ENCODE measurements at places on chromosomes 12 and 14.

DNA sequence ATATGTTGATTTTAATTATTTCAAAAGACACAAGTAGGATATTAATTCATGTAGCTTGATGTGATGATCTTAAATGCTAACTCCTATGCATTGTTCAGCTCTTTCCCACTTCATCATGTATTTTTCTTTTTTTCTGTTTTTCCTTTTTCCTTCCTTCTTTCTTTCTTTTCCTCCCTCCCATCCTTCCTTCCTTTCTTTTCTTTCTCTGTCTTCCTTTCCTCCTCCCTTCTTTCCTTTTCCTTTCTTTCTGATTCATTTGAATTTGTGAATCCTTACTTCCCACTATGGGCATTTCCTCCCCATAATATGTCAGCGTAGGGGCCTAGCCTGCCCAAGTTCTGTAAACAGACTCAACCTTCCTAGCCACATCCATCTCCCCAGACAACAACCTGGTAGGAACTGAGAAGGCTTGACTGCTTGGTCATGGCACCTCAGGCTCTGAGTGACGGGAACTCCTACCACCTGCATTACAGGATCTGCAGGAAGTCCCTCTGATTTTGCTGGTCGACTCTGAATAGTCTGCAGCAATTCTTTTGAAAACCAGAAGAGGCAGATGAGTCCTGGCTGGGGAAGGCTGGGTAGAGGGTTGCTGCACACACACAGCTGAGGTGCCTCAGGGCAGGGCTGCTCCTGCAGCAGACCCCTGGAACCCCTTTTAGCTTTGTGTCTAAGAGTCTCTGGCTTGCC, 33.4 kb upstream of the BHLHE41 start:
- no peak for DNase-seq

- DNase-seq, result no peak
Observed at GRCh38 chr14:50812180-50812579, 18.8 kb downstream of the NIN start.

DNA sequence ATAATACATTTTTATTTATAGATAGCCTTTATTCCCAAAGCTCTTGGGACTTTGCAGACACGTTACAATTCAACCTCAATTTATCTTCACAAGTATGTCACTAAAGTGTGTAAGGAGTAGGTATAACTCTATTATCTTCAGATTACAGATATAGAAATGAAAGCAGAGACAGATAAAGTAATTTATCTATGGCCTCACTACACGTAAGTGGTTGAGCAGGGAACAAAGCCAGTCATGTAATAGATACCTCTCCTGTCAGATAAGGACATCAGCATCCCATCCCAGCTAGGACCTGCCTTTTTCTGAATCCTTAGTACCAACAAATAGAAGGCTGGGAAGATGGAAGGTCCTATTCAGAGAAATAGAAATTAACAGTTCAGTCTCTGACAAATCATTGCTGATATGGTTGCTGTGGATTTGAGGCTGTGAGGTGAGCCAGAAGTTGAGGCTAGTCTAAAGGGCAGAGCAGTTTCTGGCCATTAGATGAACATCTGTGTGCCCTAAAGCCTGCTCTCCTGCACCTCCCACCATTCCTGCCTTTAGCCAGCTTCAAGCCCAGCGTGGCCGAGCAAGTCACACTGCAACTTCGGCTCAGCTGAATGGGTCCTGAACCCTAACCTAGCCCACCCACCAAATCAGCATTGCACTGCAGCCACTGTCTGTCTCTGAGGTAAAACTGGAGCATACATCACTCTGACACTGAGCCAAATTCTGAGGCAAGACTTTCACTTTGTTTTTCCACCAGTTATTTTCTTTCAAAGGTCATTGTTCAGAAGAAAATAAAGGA, 71.1 kb upstream of the PLEKHA5 start:
- DNase-seq, result no peak

DNA sequence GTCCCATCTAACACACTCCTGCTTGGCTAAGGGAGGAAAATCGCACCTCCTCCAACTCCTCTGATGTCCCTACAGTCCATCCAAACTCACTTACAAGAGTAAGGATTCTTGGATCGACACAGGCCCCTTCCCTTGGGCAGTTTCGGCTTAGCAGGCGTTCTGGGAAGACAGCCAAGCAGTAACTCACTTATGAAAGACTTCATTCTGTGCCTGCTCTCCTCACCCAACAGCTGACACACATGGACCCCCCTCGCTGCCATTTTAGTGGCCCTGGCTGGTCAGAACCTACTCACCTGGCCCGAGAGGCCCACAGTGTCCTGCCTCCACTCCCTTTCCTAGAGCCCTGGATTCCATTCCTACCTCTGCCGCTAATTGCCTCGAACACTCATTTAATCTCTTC, 52.3 kb upstream of the BCL2L14 start:
- DNase-seq, result no peak

- DNase-seq, result no peak
Observed at GRCh38 chr14:57961786-57962060, 95.8 kb upstream of the SLC35F4 start.

DNA sequence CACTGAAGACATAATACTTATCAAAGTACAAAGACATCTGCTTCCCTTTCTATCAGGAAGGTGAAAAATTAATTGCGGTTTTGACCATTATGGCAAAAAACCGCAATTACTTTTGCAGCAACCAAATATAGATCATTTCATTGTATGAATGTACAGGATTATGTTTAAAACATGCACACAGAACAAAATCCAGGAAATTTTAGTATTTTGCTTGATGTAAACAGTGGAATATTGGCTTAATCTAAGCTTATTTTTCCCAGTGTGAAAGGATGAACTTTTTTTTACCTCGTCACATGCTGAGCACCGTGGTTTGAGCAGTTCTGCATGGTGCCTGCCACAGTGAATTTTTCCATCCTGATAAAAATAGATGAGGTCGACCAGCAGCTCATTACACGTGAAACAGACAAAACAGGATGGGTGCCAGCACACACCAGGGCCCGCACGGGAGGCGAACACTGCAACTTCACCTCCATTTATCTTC, 121.2 kb downstream of the PRICKLE1 start:
- no peak for DNase-seq

- no peak for DNase-seq
Observed at GRCh38 chr14:53020193-53020932, 69.5 kb upstream of the FERMT2 start.

- no peak for DNase-seq
Observed at GRCh38 chr12:130948751-130949150, 5.0 kb upstream of the ADGRD1 start.

- no peak for DNase-seq
Observed at GRCh38 chr14:103931422-103931821, 3.2 kb downstream of the TDRD9 start.

DNA sequence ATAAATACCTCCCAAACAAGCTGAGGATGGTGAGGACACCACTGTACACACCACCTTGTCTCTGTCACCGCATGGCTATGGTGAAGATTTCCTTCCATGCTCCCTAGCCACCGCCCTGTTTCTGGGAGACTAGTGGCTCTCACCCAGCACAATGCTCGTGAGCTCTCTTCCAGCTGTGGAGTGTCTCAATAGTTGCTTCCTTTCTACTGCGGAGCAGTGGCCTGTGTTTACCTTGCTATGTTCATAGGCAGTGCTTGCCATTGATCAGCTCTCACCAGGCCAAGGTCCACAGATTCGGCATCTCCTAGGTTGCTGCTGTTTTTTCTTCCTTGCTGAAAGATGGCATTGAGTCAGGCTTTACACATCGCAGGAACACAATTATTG, 313.6 kb upstream of the RTL1 start:
- DNase-seq, result no peak

GRCh38 chr12:25364529-25365339, 114.0 kb upstream of the KRAS start:
- DNase-seq, result no peak

GRCh38 chr14:43232261-43232660, 1274.8 kb downstream of the FSCB start:
- DNase-seq, result no peak

GRCh38 chr12:123005081-123005626, 24.7 kb downstream of the ARL6IP4 start:
- DNase-seq, result no peak

- no peak for DNase-seq
Observed at GRCh38 chr12:1003600-1004271, 12.7 kb downstream of the ERC1 start.

DNA sequence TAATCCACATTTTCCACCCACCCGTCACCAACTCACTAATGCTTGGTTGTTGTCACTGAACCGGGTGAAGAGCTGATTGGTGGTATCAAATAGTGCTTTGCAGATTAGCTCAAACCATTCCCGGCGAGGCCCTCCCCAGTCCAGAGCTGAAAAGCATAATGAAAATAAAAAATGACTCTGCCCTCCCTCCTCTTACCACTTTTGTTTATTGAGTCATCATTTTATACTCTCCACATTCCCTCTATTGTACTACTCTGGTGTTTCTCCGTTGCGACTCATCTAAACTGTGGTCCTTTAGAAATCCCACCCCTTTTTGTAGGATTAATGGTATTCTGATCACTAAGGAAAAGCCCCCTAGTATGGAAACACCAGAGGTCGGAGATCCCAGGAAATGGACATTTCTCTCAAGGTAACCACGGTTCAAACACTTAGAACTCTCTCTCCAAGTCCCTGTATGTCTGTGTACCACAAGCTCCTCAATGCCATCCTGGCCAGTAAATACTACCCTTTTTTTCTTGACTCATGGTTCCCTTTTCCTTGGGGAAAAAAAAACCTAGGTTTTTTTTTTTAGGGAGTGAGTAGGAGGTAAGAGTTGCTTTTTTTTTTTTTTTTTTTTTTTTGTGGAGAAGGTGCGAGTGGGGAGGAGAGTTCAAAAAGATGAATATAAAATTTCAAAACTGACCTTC, 42.0 kb downstream of the AREL1 start:
- no peak for DNase-seq

- no peak for DNase-seq
Observed at GRCh38 chr12:122845041-122845864, 10.0 kb downstream of the HIP1R start.

- no peak for DNase-seq
Observed at GRCh38 chr12:1816730-1817348, 3.5 kb upstream of the LRTM2 start.

- DNase-seq, result no peak
Observed at GRCh38 chr12:11861155-11861863, 209.4 kb upstream of the BCL2L14 start.

DNA sequence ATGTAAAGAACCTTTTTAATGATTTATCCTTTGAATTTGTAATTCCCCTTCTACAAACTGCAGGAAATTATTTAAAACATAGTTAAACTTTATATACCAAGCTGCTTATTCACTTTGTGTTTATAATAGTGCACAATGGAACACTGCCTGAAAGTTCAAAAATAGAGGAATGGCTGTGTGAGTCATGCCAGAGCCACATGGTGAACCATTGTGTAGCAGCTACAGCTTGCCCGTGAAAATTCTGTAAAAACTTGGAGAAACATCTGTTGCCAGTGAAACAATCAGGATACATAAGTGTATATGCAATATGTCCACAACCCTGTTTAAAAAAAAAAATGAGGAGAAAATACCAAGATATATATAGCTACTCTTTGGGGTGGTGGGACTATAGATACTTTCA, 59.5 kb downstream of the VEZT start:
- no peak for DNase-seq

DNA sequence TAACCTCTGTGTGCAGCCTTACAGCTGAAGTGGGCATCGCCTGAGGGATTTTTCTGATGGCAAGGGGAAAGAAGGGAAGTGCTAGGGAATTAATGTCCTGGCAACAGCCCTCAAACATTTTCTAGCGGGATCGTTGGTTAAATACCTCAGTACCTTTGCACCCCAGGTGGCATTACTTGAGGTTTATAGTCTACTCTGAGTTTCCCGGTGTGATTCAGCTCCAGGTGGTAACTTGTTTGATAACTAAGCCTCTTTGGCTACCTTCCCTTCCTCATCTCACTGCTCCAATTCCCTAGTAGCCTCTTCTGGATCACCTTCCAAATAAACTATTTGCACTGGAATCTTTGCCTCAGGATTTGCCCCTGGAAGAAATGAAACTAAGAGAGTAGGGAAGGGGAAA, 237.0 kb upstream of the SSTR1 start:
- DNase-seq, result no peak

DNA sequence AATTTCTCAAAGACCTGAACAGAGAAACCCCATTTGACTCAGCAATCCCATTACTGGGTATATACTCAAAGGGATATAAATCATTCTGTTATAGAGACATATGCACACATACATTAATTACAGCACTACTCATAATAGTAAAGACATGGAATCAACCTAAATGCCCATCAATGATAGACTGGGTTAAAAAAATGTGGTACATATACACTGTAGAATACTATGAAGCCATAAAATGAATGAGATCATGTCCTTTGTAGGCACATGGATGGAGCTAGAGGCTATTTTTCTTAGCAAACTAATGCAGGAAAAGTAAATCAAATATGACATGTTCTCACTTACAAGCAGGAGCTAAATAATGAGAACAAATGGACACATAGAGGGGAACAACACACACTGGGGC, 303.8 kb downstream of the BTG1 start:
- DNase-seq, result no peak

All from NCI-H1092 treated with DMSO at 0.1 percent for 48 hours (cell line).